ENCODE measurements at places on chromosomes 2 and 18.

GRCh38 chr2:230323385-230324106 is 3.4 kb upstream of the SP140L start:
- DNase-seq, result no peak

GRCh38 chr2:199206536-199206935 is 251.2 kb downstream of the SATB2 start:
- DNase-seq, result no peak

DNA sequence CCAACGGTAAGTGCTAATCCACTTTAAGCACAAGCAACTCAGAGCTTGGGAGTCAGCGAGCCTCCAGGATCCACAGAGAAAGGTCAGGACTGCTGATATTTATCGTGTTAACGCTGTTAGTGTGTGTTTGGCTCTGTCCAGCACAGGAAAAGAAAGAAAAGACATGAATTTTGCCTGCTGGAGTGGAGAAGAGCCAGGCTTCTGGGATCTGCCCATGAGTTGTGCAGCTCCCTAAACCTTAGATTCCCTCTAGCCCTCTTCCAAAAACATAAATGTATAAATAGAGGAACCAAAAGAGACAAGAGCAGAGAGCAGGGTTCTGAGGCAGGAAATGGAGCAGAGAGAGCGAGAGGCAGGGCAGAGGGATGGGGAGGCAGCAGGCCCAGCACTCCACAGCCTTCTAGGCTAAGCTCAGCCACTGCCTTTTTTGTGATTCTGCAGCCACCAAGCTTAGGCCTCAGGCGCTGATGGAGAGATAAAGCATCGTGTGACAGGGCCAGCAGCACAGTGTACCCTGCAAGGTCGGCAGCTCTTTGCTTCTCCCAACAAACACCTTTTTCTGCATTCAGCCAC is 14.5 kb upstream of the MAT2A start:
- no peak for DNase-seq

GRCh38 chr18:48643262-48643661 is 104.4 kb downstream of the CTIF start:
- DNase-seq, result no peak

- no peak for DNase-seq
Measured at GRCh38 chr18:43877616-43878321, 600.5 kb upstream of the SYT4 start.

DNA sequence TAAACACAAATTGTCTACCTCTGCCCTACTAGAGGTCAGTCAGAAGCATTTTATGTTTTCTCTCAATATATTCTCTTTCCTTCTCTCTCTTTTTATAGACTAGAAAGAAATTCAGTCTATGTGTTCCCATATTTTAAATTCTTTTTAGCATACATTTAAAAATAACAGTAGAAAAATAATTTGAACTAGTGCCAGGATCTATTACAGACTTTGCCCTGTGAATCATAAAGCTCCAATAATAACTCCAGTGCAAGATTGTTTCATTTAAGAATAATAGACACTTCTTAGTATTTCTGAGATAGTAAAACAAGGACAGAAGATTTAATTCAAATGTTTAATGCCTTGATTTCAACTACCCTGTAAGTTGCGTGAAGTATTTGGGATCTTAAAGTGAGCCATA is 60.1 kb downstream of the ITGB6 start:
- DNase-seq, result peak; percentile 58

DNA sequence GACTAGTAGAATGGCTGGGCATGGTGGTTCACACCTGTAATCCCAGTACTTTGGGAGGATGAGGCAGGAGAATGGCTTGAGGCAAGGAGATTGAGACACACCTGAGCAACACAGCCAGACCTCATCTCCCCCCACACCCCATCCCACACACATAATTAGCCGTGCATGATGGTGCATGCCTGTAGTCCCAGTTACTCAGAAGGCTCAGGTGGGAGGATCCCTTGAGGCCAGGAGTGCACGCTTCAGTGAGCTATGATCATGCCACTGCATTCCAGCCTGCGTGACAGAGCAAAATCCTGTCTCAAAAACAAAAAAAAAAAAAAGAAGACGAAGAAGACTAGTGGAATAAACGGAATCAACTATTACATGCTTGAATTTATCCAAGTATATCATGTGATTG is 150.0 kb downstream of the STK39 start:
- no peak for DNase-seq

DNA sequence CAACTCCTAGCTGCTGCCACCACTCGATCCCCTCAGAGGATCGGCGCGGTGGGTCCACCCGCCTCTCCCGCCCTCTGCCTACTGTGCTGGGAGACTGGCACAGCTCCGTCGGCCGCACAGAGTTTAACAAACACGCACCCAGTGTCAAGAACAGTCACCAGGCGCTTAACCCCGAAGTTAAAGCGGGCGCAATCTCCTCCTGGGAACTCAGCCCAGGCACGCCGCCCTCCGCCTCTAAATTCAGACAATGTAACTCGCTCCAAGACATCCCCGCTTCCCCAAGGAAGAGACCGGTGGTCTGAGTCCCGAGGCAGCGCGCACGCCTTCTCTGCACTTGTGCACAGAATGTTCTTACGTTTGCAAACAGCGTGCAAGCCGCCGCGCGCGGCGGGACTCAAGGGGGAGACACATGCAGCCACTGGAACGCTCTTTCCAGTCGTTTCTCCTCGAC is 533 bp downstream of the CXCR4 start:
- peak; percentile 29 for DNase-seq

DNA sequence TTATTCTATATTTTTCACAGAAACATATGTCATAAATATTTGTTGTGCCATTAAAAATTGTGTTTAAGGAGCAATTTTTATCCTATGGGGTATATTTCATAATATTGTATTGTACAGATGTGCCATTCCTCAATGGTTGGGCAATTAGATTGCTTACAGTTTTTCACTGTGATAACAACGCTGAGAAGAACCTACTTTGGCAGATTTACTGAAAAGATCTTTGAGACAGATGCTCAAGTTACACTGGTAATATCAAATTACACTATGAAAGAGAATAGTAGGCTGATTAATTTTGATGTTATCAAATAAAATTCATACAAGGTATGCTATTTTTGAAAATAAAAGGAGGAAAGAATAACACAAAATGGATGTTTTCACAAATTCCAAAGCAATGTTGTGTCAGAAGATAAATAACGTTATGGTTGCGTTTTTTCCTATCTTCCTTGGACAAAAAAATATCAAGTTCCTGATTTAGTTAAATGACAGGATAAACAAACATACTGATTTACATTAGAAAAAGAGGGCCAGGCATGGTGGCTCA is 335.1 kb upstream of the ZNF521 start:
- DNase-seq, result no peak

DNA sequence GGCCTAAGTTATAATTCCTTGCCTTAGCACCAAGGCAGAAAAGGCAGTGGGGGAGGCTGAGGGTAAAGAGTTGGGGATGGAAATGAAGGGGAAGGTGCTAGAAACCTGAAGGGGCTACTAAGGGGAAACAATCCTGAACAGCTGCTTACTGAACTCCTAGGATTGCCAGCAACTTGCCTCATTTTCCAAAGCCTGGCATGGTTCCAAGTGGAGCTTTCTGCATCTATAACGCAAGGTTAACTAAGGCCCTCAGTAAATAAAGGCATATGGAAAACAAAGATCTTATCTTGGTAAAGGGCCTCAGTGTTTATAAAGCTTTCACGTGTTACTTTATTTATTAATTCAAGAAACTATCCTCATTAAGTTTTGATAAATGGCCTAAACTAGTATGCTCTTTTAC is 10.9 kb downstream of the MEP1B start:
- no peak for DNase-seq

- DNase-seq, result peak; percentile 74
Measured at GRCh38 chr2:112835536-112836162, 930 bp downstream of the IL1B start.

GRCh38 chr2:117360586-117360985 is 453.9 kb upstream of the DDX18 start:
- no peak for DNase-seq

DNA sequence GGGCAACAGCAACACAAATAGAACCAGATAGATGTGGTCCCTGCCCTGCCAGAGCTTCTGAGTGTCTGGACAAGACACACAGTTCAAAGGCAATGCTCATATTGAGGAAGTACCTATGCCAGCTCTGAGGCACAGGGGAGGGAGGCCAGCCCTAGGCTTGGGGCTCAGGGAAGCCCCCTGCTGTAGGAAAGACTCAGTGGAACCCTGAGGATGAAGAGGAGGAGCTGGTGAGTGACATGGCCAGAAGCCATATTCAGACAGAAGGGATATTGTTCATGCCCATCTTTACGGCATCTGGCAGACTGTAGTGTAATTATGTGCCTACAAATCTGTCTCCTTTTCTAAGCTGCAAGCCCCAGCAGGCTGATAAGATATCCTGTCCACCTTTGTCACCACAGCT is 8.8 kb downstream of the SIGLEC15 start:
- no peak for DNase-seq

DNA sequence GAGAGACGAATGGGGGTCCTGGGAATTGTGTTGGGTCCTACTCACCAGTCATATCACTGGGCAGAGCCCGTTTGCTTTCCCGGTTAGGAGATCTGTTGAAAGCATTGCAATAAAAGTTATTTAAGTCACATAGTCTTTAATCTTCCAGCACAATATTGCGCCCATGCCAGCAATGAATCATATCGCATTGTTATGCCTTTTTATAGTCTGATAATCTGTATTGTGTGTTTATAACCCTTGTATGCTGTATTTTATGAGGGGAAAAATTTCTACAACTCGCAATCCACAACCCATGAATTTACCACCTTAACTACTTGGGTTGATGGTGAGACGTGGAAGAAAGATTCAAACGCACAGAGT is 211.9 kb upstream of the SMIM21 start:
- DNase-seq, result no peak

DNA sequence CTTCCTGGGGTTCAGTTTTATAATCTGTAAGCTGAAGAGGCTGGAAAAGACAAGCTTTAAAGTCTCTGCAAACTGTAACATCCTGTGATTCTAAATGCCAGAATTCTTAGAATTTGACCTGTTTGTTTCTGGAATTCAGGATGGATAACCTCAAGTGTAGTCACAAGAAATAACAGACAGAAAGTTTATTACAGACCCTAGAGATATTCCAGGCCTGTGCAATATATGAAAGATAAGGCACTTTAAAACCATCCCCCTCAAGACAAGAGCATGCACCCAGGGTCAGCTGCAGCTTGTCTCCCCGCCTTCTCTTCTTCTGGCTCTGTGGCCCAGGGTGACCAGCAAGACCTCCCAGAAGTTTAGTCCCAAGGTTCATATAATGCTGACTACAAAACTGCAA is 298.7 kb upstream of the ACVR2A start:
- DNase-seq, result peak; percentile 19

DNA sequence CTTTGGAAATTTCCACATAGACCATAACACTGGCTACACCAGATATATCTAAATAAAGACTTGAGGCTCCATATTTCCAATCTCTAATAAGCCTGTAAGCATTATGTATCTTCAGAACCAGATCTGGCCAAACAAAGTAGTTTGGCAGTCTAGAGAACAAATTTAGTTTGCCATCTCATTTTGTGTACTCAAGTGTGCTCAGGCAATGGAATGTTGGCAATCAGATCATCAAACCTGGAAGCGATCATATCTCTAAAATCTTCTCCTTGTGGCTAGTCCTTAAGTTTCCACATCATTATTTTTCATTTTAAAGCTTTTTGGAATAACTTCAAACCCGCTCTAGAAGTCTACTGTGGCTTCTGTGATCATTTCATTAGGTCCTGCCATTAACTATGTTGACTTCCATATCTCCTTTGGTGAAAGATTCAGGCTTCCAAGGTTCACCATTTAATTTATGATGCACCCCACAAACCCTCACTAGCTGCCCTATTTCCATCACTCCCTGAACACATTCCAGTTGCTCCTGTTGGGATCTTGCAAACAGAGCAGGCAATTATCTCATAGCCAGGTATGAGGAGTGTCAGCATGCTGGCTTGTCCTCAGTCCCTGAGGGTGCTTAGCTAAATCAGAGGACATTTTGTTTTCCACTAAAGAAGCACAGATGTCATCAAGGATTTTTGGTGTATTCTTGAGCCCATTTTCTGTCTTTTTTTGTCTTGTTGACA is 46.2 kb downstream of the WDR75 start:
- DNase-seq, result no peak

- DNase-seq, result no peak
Measured at GRCh38 chr18:49628881-49629795, 67.3 kb downstream of the LIPG start.

DNA sequence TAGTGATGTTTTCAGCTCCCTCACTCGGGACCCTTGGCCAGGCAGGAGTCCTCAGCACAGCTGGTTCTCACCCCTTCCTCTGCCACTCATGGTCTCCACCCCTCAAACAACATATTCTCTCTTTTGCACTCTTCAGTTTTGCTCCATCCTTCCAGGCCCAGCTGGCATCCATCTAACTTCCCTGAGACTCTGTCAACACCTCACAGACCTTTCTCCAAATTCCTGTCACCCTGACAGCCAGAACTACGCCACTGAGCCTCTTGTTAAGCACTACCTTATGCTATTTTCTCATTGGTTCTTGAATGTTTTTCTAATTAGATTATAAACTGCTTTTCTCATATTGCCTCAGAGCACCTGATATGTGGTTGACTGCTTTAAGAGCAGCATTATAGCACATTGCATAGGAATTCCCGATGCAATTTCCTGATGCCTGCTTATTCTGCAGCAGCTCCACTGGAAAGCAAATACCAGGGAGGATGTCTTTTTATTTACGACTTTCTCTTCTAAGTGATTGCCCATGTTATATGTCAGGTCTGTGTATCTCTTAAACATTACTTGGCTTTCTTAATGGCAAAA is 12.4 kb upstream of the INO80C start:
- no peak for DNase-seq

- DNase-seq, result peak; percentile 65
Measured at GRCh38 chr2:216426938-216427337, 14.7 kb downstream of the SMARCAL1 start.

GRCh38 chr2:114010001-114010400 is 120.1 kb downstream of the ACTR3 start:
- no peak for DNase-seq

DNA sequence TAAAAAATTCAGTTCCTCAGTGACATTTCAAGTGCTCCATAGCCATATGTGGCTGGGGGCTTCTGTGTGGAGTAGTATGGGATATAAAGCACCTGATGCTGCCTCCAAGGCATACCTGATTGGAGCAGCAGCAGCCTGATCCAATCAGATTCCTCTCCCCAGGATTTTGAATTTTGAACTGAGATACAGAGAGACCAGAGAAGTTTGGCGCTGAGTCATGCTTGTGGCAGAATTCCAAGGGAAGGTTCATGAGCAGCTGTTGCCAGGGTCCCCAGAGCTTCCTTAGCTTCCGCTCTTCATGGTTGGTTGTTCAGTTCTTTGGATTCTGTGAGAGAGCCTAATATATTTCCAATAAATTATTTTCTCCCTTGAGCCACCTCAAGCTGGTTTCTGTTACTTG is 29.0 kb upstream of the CFAP36 start:
- peak; percentile 86 for DNase-seq

- no peak for DNase-seq
Measured at GRCh38 chr18:8176109-8176508, 433.1 kb upstream of the RAB12 start.

GRCh38 chr2:197145471-197146056 is 165.0 kb downstream of the ANKRD44 start:
- no peak for DNase-seq

GRCh38 chr18:75010689-75011088 is 198.2 kb downstream of the PTGR3 start:
- DNase-seq, result no peak

GRCh38 chr2:26562811-26563645 is 78.1 kb downstream of the CIB4 start:
- peak; percentile 59 for DNase-seq
